ENCODE measurements at places on chromosomes 12 and 14.

DNA sequence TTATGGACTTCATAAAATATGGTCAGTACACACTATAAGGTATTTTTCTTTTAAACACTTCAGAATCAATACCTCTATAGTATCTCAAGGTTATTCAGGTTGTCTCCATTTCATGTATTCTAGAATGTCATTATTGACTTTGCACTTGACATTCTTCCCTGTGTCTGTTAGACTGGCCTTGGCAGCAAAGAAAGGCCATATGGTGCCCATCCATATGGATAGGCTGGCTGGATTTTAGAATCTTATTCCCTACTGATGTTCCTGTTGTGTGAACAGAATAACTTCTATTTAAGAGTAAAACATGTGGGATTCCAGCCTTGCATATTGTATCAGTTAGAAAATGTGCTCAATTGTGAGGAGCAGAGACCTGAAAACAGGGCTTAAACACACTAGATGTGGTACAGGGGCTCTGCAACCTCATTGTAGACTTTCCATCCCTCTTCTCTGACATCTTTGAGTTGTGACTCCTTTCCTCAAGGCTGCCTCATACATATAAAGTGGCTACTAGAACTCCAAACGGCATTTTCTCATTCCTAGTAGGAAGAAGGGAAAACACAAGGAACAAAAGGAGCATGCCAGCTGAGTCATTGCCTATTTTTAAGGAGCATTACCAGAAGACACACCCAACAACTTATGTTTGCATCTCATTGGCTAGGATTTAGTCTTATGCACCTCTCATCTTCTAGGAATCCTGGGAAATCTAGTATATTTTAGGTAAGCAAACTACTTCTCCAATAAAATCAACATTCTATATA is 221.2 kb upstream of the TMPO start:
- DNase-seq, result no peak

DNA sequence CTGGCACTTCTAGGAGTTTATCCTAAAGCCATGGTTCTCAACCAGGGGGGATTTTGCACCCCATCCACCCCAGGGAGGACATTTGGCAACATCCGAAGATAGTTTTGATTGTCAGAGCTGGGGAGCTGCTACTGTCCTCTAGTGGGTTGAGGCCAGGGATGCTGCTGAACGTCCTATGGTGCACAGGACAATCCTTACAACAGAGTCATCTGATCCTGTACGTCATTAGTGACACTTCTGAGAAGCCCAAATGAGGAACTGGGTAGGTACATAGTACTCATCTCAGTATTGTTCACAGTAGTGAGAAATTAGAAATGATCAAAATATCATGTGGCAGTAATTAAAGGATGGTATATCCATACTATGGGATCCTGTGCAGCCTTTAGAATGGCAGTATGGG is 185.1 kb downstream of the CHST11 start:
- DNase-seq, result no peak

GRCh38 chr12:118436002-118436730 is 59.8 kb downstream of the SUDS3 start:
- DNase-seq, result no peak

- no peak for DNase-seq
These were observed 75.3 kb upstream of the FAR2 start for GRCh38 chr12:29073631-29074239.

DNA sequence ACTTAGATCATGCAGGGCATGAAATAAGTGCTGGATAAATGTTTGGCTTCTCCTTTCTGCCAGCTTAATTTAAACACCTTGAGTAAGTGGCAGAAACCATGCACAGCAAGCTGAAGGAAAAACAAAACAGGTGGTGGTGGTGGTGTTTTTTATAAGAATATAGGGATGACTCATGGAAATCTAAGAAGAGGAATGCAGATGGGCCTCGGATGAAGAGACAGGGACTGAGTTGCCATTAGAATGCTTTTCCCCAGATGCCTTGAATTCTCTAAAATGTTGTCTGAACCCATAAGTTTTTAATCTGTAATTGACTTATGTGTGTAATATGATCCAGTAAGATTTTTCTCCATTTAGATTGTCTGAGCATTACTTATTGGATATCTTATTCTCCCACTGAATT is 93.1 kb upstream of the ZDHHC17 start:
- no peak for DNase-seq

DNA sequence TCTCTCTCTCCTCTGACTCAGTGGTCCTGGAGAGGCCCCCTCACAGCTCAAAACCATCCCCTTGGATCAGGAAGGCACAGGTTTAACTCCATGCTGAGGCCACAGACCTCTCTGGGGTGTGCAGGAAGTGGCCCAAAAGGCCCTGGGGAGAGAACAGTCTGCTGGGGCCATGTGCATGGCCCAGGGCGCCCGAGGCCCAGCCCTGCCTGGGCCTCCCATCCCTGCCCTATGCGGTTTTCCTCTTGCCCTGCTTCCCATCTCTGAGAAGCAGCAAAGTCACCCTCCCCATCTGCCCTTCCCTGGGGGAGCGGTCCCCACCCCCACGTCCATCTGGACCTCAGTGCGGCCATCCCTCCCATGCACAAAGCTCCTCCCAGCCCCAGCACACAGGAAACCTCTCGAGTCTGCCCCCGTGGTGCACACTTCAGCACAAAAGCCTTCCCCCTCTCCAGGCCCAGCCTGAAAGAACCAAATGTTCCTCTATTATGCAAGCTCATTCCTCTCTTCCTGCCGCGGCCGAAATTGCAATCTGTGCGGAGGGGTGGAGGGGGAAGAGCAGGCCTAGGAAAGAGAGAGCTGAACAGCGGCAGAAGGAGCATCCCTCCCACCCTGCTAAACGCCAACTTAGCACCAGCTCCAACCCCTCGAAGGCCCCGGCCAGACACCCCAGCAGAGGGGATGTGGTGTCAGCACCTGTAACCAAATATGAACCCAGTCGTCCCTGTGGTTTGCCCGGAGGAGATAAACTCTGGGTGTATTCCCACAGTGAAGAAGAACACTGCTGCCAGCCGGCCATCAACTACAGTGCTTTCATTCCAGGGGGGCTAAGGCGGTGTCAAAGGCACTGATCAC is 108.5 kb downstream of the SCARB1 start:
- DNase-seq, result no peak

DNA sequence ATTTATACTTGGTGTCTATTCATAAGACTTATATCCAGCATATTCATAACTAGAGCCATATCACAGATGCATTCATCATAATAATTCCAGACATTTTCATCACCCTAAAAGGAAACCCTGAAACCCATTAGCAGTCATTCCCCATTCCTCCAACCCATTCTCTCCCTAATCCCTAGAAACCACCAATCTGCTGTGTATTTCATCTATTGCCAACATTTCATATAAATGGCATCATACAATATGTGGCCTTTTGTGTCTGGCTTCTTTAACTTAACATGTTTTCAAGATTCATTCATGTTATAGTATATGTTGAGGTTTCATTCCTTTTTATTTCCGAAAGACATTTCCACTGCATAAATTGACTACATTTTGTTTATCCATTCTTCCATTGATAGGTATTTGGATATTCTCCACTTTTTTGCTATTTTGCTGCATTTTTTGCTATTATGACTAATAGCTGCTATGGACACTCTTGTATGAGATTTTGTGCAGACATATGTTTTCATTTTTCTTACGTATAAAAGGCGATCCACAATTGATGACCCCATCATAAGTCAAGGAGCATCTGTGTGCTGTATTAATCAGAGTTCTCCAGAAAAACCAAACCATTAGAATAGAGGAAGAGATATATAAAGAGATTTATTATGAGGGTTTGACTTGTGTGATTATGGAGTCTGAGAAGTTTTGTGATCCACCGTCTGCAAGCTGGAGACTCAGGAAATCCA is 5.1 kb upstream of the OAS2 start:
- no peak for DNase-seq

- DNase-seq, result no peak
These were observed 73.4 kb downstream of the CAPZA3 start for GRCh38 chr12:18811273-18811672.

- DNase-seq, result no peak
These were observed 1358.8 kb upstream of the TMEM132C start for GRCh38 chr12:126907900-126908764.

DNA sequence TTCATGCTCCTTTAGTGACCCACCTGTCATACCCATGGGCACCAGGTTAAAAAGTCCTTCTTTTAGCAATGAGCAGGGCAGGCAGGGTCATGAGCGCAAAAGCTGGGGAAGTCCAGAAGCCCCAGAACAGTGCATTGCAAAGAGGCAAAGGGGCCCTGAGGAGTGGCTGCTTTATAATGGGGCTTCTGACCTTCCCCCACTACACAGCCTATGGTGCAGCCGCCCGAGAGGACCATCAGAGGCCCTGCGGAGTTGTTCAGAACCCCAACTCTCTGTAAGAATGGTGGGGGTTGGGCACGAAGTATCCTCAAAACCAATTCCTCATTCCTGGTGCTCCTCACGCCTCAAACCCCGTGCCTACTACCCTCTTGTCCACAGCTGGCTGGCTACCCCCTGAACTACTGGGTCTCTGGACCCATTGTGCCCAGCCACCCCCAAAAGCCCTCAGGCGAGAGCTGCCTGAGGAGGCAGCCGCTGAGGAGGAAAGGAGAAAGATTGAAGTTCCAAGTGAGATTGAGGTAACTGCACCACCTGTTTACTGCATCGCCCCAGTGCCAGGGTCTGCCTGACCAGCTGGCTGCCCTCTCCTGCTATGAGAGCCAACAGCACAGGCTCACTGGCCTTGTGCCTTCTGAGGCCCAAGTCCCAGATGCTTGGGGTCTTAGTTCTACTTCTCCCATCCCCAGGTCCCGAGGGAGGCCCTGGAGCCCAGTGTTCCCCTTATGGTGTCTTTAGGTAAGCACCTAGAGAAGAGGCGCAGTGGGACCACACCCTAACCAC is 6.7 kb downstream of the REC8 start:
- DNase-seq, result no peak

- DNase-seq, result no peak
These were observed 14.2 kb upstream of the CDKL1 start for GRCh38 chr14:50410921-50411320.

GRCh38 chr12:93571365-93571924 is 1.0 kb upstream of the SOCS2 start:
- DNase-seq, result peak; percentile 63

- DNase-seq, result no peak
These were observed 120.2 kb downstream of the DAAM1 start for GRCh38 chr14:59308673-59309072.

DNA sequence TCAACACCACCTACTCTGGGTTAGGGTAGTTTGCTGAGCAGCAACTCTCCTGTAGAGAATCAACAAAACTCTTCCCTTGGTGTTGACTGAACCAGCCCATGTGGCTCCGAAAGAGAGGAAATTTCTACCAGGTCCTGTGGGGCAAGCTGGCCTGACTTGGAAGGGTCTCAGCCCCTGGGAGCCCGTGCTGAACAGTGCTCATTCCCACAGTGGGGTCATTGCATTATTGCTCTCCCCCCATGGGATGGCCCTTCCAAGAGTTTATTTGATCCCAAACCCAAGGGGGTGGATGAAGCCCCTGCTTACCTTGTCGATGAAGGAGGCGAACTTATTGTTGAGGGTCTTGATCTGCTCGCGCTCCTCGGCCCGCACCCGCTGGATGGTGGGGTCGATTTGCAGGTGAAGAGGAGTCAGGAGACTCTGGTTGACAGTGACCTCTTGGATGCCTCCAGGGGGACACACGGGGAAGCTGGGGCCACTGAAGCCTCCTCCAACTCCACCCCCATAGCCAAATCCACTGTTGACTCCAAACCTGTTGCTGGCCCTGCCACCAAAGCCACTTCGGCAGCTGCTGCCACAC is 580 bp downstream of the KRT75 start:
- DNase-seq, result no peak

GRCh38 chr12:100753837-100754236 is 40.7 kb upstream of the ANO4 start:
- no peak for DNase-seq

DNA sequence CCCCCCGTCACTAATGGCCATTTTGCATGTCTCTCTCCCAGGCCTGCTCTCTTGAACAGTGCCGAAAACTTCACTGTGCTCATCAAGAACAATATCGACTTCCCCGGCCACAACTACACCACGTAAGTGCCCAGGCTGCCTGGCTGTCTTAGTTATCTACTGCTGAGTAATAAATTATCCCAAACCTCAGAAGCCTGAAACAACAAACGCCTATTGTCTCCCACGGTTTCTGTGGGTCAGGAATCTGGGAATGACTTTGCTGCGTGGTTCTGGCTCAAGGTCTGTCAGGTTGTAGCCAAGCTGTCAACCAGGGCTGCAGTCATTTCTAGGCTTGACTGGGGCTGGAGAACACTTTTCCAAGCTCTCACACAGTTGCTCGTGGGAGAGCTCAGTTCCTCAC is 32.6 kb downstream of the P2RX7 start:
- no peak for DNase-seq

- no peak for DNase-seq
These were observed 19.1 kb downstream of the CAMKK2 start for GRCh38 chr12:121277374-121277759.

DNA sequence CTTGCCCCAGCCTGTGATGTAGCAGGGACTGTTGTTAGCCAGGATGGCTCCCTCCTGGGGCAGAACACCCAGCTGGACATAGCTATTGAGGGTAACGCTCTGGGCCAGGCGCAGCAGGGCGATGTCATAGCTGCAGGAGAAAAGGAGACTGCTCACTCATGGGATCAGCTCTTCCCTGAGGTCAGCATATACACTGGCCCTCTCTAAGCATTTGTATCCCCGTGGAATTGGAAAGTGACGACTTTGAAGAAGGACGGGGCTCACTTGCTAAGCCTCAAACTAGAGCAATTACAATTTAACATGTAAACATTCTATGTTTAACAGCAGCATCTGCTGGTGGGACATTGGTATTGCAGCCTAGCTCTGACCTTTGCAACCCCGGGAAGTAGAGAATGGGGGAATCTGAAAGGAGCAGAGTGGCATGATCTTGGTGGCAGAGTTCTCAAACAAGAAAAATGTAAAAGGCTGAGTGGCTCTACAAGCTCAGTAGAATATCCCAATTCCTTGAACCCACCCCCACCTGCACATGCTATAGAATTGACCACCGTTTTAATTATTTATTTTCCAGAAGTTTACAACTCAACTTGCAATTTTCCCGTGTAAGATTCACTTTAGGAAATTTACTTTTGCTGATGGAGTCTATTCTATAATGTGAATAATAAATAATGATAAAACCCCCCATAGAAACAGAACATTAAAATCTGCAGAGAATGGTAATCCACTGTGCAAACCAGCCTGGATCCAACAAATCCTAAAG is 5.0 kb downstream of the CELA1 start:
- peak; percentile 43 for DNase-seq

GRCh38 chr12:111444314-111444924 is 38.7 kb downstream of the SH2B3 start:
- DNase-seq, result no peak

DNA sequence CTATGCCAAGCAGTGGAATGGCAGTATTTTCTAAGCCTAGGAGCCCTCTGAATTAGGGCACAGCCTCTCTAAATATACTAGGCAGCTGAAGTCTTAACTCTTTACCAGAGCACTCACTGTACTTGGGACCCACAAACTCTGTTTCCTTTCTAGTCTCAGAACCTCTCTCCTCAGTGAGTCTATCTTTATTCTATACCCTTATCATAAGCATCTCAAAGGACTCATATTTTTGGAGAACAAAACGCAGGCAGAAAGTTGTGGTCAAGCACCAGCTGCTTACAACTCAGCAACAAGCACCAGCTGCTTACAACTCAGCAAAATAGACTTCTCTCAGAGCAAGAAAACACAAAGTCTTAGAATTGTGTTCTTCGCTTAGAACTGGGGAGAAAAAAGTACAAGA is 993 bp downstream of the CCDC196 start:
- no peak for DNase-seq

- DNase-seq, result no peak
These were observed 59.0 kb downstream of the PLEKHG3 start for GRCh38 chr14:64763085-64763782.

Measured in stimulated activated CD8-positive, alpha-beta memory T cell treated with anti-CD3 and anti-CD28 coated beads, Interleukin-4, amount 100 ng/mL, for 24 hours (primary cell).